Activated naive CD4-positive, alpha-beta T cell treated with Interleukin-2 at 50 U/mL for 16 hours (primary cell): ENCODE measurements at places on chromosomes 13 and 19.

DNA sequence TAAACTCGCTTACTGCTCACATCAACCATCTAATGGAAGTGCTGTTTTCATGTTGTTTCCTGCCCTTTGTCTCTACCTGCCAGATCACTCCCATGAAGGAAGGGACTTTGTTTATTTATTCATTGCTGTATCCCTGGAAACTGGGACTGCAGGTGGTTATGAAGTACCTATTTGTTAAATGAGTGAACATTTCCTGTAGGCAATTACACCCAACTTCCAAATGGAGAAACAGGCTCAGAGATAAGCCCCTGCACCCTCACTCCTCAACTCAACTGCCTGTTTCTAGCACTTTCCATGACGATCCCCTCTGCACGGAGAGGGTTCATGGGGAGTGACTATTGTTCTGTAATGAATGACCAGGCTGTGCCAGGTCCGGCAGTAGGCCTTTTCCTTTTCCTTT lies 1.9 kb upstream of the SELENOW start:
- DNase-seq = no peak

GRCh38 chr13:61695147-61695546 lies 279.5 kb upstream of the PCDH20 start:
- no peak for DNase-seq

GRCh38 chr13:76917095-76917494 lies 30.9 kb upstream of the KCTD12 start:
- DNase-seq = no peak

DNA sequence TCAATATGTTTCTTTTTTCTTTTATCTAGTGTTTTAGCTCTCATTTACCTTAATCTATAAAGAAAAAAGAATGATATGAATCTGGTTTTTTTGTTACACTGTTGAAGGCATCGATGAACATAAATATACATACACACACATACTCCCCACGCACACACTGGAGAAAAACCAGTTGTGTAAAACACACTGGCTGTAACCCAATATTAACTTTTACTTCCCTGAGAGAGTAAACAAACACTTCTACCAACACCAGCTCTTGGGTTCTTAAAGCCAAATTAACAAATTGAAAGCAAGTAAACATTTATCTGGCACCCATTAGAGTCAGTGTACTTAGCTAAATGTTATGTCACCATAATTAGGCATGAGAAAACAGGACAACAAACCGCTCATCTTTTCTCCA lies 145.7 kb downstream of the ABCC4 start:
- DNase-seq = no peak

GRCh38 chr13:33229446-33230177 lies 55.9 kb downstream of the STARD13 start:
- no peak for DNase-seq

GRCh38 chr19:28843761-28844492 lies 369.0 kb downstream of the UQCRFS1 start:
- no peak for DNase-seq

- DNase-seq = peak; percentile 36
These were observed 569 bp upstream of the MCF2L start for GRCh38 chr13:112968380-112968909.

- DNase-seq = no peak
These were observed 102.1 kb upstream of the FNDC3A start for GRCh38 chr13:48873587-48873986.

DNA sequence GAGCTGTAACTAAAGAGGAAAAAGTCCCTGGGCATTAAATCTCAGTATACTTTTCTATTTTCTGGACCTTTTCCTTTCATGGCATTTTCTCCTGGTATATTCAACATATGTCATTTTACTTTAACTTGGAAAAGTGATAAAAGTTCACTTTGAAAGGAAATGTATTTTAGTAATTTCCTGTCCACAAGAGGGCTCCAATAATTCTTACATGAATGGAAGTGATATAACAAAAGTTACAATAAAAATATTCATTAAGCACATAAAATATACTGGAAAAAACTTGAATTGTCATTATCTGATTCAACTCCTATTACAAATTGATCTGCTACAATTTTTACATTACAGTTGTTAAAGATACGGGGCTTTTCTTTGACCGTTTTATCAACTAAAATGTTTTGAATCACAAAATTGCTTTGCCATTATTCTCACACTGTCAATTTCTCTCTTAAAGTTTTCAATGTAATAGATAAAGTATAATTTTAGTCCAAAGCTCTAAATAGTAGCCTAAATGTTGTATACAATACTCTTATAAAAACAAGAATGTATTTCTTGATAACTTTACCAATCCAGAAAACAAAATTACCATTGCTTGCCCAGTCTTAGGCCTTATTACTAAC lies 4.9 kb downstream of the UBL3 start:
- DNase-seq = no peak

DNA sequence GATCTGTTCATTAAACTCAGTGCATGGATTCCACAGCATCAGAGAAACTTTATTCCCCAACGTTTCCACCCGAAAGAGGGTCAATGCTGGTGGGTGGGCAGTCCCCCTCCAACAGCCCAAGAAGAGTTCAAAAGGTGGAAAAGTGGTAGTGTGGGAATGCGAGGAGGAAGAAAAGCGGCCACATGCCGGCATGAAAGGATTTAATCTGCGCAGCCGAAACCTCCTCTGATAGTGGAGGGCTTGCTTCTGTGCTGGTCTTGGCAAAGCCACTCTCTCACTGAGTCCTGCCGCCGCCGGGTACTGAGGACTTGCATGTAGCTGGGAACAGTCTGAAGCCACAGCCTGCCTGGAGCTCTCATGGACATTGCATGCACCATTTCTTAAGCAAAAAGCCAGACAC lies 136.2 kb upstream of the ZNF536 start:
- no peak for DNase-seq

GRCh38 chr13:21620861-21621260 lies 16.9 kb upstream of the MICU2 start:
- DNase-seq = no peak

GRCh38 chr13:74367193-74367592 lies 233.0 kb upstream of the KLF12 start:
- DNase-seq = no peak

DNA sequence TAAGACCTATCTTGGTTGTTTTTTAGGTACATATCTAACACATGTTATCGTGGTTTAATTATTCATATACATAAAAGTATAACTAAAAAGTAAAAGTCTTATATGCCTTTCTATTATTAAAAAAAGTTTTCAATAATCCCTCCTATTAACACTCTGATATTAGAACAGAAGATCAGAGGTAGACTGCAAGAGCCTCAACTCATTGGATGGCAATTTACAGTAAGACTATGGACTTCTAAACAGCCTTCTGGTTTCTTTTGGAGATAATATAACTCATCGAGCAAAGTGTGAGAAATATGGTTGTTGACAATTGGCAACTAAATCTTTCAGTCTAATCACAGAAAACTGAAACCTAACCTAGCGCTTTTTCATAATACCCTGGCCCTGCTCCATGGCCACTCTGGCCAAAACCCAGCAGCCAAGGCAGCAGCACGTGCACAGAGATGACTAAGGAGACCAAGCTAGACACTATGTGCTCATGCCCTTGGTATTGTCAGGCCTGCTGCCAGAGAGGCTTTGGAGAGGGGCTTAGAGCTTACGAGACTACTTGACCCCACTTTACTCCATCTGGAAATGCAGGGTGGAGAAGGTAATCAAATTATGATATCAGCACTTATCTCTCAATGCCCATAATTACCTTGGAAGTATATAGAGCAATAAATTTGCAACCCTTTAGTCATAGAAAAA lies 40.6 kb upstream of the EEF1AKMT1 start:
- DNase-seq = no peak

- DNase-seq = no peak
These were observed 16.6 kb downstream of the PLIN4 start for GRCh38 chr19:4501691-4502090.

- no peak for DNase-seq
These were observed 1312.7 kb downstream of the SLITRK1 start for GRCh38 chr13:82569581-82569980.

GRCh38 chr19:48874303-48875135 lies 2.3 kb downstream of the PPP1R15A start:
- peak; percentile 29 for DNase-seq

GRCh38 chr19:17037966-17038500 lies 11.4 kb upstream of the CPAMD8 start:
- DNase-seq = no peak

GRCh38 chr13:106382534-106382933 lies 152.9 kb downstream of the EFNB2 start:
- no peak for DNase-seq

DNA sequence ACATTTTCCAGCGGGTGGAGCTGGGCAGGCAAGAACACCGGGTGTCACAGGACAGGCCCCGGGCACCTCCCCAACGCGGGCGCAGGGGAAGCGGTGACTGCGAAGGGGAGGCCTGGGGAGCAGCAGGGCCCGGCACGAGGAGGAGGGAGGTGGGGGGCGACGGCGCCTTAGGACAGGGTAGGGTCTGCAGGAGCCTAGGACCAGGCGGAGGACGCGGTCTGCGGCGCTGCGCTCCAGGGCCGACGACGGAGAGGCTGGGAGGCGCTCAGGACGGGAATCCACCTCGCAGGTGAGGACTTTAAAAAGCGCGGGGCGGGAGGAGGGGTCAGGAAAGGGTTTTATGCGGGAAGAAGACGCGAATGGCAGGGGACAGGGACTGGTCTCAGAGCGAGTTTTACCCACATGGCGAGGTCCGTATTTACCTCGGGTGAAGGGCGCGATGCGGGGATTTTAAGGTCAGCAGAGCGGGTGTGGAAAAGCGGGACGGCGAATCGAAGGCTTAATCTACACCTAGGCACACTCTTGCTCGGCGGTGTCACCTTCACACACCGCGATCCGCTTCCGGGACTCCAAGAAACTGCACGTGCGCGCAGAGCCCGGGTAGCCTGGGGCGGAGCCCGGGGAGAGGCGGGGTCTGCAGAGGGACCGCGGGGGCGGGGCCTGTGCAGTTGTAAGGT lies 13.5 kb downstream of the ERVV-2 start:
- no peak for DNase-seq

DNA sequence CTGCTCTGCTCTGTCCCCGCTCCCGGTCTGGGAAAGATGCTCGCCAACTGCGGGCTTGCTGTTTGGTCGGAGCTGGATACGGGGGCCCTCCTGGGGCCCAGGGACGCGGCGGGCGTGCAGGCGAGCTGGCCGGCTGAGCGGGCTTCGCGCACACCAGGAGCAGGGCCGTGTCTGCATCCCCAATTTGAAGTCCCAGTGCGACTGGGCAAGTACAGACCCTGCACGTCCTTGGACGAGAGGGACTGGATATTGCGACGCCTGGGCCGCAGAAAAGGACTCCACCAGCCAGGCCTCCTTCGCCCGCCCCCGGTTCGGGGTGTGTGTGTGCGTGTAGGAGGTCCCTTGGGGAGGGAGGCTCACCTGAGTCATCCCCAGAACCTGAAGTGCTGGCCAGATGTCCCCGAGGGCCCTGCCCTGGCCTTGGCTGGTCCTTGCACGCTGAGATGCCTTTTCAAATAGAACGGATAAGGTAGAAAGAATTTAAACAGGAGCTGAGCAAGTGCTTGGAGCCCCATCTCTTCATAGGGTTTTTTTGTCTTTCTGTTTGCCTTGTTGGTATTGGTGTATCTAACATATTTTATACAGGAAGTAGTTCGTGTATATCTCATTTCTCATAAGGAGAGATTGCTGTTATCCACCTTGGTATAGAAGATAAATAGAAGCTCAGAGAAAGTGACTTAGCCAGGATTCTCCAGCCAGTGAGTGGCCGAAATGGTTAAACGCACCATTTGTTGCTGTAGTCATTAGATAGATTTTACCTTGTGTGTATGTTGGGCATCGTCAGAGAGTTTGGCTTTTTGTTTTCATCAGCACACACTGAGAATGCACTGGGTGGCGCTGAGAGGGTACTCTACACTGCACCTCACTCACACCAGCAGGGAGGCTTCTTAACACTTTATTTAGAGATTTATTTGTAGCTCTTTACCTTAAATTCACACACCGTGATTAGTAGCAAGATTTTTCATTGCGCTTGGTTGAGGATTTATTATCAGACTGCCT lies 1.1 kb downstream of the NAXD start:
- peak; percentile 57 for DNase-seq

- DNase-seq = peak; percentile 81
These were observed at the start of gene ARHGAP45 for GRCh38 chr19:1066748-1067340. Gene ARHGAP45 (plus strand): TSS chr19:1067167. CDS start chr19:1067406, 239 bp downstream.

- DNase-seq = no peak
These were observed 6.4 kb downstream of the ARHGEF7 start for GRCh38 chr13:111121506-111121905.

GRCh38 chr19:9971166-9971897 lies 35.0 kb upstream of the OLFM2 start:
- no peak for DNase-seq

DNA sequence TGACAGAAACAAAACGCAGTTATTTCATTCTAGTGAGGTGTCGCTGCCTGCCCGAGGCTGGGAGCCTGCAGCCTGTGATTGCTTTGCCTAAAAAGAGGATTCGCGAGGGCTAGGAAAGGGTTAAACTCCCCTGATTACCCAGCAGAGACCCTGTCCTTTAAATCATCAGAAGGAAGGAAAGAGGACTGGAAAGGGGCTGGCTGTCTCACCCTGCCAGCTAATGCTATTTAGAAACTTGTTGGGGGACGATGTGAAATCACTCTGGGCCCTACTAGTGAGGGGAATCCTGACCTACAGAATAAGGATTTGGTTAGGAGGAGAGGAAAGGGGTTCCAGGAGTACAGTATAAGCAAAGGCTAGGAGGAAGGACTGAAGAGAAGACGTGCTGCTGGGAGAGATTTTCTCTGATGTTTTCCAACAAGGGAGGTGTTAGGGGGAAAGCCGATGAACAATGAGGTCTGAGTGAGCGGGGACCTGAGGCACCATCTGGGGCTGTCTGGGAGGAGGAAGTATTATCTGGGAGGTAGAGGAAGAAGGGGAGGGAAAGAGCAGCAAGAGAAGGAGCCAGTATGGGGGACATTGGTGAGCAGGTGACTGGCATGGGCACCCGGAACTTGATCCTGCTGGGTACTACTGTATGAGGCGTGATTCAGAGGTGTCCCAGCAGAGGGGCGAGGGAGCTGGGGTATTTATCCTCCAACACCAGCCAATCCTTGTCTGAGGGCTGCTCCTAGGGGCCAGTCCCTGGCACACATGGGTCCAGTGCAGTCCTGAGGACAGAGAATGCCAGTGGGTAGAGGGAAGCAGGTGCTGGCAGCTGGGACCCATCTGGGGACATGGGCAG lies 55.7 kb upstream of the PTPRS start:
- no peak for DNase-seq
